Aorta (tissue), 5 donors: ENCODE measurements at places on chromosomes 12 and 14. TPM values are rescaled to one million over a fixed set of nuclear protein-coding genes. Genes with fewer than 3 reads are reported as not detected.

GRCh38 chr14:53237488-53237887 lies 84.4 kb upstream of the DDHD1 start:
- no peak overlapping the region for H3K27ac ChIP-seq
- no peaks in the 10 kb centered on the region for H3K4me1 ChIP-seq
- H3K27me3 ChIP-seq = no peaks in the 10 kb centered on the region
- no peak for DNase-seq

- no peaks in the 10 kb centered on the region for H3K4me1 ChIP-seq
- no peak overlapping the region for H3K27ac ChIP-seq
- H3K4me3 ChIP-seq = no peak overlapping the region
Measured at GRCh38 chr14:22428700-22429291, 160.2 kb downstream of the DAD1 start.

- no peaks in the 10 kb centered on the region for H3K36me3 ChIP-seq
- H3K27ac ChIP-seq = peak overlapping the region; percentile 7
- H3K4me1 ChIP-seq = no peaks in the 10 kb centered on the region
Measured at GRCh38 chr12:122051231-122051876, 27.2 kb upstream of the MLXIP start.

DNA sequence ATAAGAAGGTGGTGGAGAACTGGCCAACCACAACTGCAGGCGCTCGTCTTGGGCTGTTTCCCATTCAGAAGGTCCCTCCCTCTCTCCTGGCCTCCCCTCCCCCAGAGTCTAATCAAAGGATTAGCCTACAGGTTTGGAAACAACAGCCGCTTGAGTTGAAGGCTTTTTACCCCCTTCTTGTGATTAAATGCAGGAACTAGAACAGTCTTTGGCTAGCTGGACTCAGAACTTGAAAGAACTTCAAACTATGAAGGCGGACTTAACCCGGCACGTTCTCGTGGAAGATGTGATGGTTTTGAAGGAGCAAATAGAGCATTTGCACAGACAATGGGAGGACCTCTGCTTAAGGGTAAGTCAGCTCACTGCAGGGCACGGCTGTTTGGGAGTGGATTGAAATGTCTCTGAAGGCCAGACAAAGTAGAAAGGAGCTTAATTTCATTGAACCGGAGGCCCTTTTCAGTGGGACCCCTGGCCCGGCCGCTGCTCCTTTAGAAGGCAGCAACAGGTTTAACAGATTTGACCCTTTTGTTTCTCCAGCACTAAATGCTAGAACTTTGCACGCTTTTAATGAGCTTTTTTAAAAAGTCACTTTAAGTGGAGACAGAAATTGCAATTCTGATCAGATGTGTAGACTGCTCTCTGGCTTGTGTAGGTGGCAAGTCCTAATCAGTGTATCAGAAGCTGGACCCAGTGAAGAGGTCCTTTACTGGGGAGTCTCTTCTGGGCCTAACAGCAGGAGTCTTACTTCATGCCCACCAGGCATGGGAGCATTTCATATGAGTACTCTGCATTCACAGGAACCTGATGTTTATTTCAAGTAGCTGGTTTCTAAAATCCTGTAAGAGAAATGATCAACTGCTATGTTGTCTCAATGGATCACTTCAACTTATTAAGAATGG lies 107.7 kb downstream of the ESR2 start:
- no peaks in the 10 kb centered on the region for H3K4me1 ChIP-seq
- H3K36me3 ChIP-seq = no peaks in the 10 kb centered on the region
- DNase-seq = no peak
- H3K4me3 ChIP-seq = no peak overlapping the region
- H3K27ac ChIP-seq = no peak overlapping the region
- no peaks in the 10 kb centered on the region for H3K27me3 ChIP-seq

DNA sequence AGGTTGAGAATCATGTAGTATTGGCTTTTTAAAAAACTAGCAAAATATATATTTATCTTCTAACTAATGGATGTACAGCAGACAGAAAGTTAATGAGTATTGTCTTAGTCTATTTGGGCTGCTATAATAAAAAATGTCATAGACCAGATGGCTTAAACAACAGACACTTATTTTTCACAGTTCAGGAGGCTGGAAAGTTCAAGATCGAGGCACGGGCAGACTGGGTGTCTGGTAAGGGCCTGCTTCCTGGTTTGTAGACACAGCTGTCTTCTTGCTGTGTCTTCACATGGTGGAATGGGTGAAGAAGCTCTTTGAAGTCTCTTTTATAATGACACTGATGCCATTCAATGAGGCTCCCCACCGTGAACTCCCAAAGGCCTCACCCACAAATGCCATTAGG lies 70.1 kb upstream of the KRR1 start:
- H3K27me3 ChIP-seq = no peaks in the 10 kb centered on the region
- DNase-seq = no peak
- no peaks in the 10 kb centered on the region for H3K36me3 ChIP-seq
- peaks cover 3% of the 10 kb centered on the region for H3K4me1 ChIP-seq
- H3K4me3 ChIP-seq = no peak overlapping the region

DNA sequence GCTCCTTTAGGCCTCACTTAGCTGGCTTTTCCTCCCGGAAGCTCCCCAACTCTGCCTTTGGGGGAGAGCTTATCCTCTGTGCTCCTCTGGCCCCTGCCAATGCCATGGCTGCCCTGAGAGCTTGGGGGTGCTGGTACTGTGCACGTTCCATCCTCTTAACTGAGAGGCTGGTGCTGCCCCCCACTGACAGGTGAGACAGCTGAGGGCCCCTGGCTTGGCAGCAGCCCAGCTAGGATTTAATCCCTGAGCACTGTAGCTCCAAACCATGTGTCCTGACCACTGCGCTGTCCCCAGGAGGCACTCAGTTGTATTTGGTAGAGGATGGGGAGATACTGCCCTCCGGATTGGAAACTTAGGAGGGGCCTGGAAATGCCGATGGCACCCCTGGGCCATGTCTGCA lies 46.1 kb downstream of the UBE3B start:
- H3K27me3 ChIP-seq = no peaks in the 10 kb centered on the region
- H3K4me1 ChIP-seq = no peaks in the 10 kb centered on the region
- H3K27ac ChIP-seq = no peak overlapping the region
- H3K4me3 ChIP-seq = no peak overlapping the region
- peaks cover 24% of the 10 kb centered on the region for H3K36me3 ChIP-seq

- peak overlapping the region; percentile 49 for H3K4me3 ChIP-seq
- H3K27me3 ChIP-seq = no peaks in the 10 kb centered on the region
- H3K36me3 ChIP-seq = no peaks in the 10 kb centered on the region
- H3K27ac ChIP-seq = peak overlapping the region; percentile 77
Measured at GRCh38 chr14:22981876-22982476, 375 bp downstream of the AJUBA start.

GRCh38 chr12:11970155-11970520 lies 100.6 kb upstream of the BCL2L14 start:
- no peak overlapping the region for H3K27ac ChIP-seq
- no peaks in the 10 kb centered on the region for H3K36me3 ChIP-seq
- no peak overlapping the region for H3K4me3 ChIP-seq
- DNase-seq = no peak

- peak overlapping the region; percentile 54 for H3K27ac ChIP-seq
- DNase-seq = no peak
- H3K4me3 ChIP-seq = no peak overlapping the region
- H3K27me3 ChIP-seq = no peaks in the 10 kb centered on the region
- H3K4me1 ChIP-seq = peaks cover 12% of the 10 kb centered on the region
- H3K36me3 ChIP-seq = no peaks in the 10 kb centered on the region
Measured at GRCh38 chr12:64673490-64674169, 63.3 kb downstream of the RASSF3 start.

DNA sequence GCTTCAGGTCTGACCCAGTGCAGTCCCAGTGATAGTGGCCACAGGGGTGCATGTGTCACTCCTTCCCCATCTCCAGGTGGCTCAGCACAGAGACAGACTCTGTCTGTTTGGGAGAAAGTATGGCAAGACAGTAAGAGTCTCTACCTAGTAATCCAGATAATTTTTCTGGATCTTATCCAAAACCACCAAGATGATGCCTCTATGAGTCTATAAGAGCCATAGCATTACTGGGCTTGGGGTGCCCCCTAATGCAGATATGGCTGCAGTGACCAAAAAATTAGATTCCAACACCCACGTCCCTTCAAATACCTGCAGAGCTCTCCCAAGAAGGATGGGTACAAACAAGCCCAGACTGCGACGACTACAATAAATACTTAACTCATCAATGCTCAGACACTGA lies 123.8 kb downstream of the GRIP1 start:
- DNase-seq = no peak
- no peaks in the 10 kb centered on the region for H3K36me3 ChIP-seq
- H3K27me3 ChIP-seq = no peaks in the 10 kb centered on the region
- H3K4me1 ChIP-seq = no peaks in the 10 kb centered on the region
- no peak overlapping the region for H3K27ac ChIP-seq
- H3K4me3 ChIP-seq = no peak overlapping the region

GRCh38 chr12:115243933-115244628 lies 560.1 kb upstream of the TBX3 start:
- no peak for DNase-seq
- H3K4me3 ChIP-seq = no peak overlapping the region
- H3K36me3 ChIP-seq = no peaks in the 10 kb centered on the region

DNA sequence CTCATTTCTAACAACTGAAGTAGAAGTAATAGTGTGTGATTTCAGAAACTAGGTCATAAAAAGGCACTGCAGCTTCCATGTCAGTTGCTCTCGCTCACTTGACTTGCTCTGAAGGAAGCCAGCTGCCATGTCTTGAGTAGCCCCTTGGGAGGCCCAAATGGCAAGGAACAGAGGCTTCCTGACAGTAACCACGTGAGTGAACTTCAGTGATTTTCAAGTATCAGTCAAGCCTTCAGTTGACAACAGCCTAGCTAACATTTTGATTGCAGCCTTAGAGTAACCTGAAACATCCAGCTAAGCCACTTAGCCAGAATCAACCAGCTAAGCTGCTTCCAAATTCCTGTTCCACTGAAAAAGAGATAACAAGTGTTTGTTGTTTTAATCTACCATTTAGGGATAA lies 26.7 kb downstream of the TOGARAM1 start:
- peak overlapping the region; percentile 28 for H3K27ac ChIP-seq
- H3K36me3 ChIP-seq = no peaks in the 10 kb centered on the region
- peaks cover 2% of the 10 kb centered on the region for H3K4me1 ChIP-seq
- H3K4me3 ChIP-seq = no peak overlapping the region
- H3K27me3 ChIP-seq = no peaks in the 10 kb centered on the region

- peak; percentile 91 for DNase-seq
- H3K4me3 ChIP-seq = no peak overlapping the region
- no peaks in the 10 kb centered on the region for H3K36me3 ChIP-seq
- H3K4me1 ChIP-seq = no peaks in the 10 kb centered on the region
Measured at GRCh38 chr12:121240484-121241101, 30.7 kb downstream of the P2RX4 start.

- no peaks in the 10 kb centered on the region for H3K36me3 ChIP-seq
- H3K27ac ChIP-seq = no peak overlapping the region
- H3K27me3 ChIP-seq = peaks cover 2% of the 10 kb centered on the region
- no peaks in the 10 kb centered on the region for H3K4me1 ChIP-seq
- no peak overlapping the region for H3K4me3 ChIP-seq
- DNase-seq = no peak
Measured at GRCh38 chr12:81015510-81015909, 62.4 kb upstream of the ACSS3 start.

DNA sequence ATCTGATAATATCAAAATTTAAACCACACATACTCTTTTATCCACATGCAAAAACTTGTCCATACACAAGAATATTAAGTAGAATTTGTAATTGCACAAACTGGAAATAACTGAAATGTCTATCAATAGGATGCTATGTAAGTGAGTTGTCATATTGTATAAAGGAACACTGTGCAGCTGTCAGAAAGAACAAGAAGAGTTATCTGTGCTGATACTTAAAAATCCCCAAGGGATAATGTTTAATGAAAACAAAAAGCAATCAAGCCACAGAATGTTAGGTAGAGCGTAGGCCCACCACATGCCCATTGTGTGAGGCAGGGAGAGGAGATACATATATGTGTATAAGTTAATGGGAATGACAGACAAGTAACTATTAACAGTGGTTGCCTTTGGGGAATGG lies 25.9 kb upstream of the HIGD1C start:
- H3K36me3 ChIP-seq = peaks cover 2% of the 10 kb centered on the region
- H3K4me3 ChIP-seq = peak overlapping the region; percentile 84
- H3K27me3 ChIP-seq = no peaks in the 10 kb centered on the region
- no peaks in the 10 kb centered on the region for H3K4me1 ChIP-seq
- no peak overlapping the region for H3K27ac ChIP-seq
- no peak for DNase-seq

DNA sequence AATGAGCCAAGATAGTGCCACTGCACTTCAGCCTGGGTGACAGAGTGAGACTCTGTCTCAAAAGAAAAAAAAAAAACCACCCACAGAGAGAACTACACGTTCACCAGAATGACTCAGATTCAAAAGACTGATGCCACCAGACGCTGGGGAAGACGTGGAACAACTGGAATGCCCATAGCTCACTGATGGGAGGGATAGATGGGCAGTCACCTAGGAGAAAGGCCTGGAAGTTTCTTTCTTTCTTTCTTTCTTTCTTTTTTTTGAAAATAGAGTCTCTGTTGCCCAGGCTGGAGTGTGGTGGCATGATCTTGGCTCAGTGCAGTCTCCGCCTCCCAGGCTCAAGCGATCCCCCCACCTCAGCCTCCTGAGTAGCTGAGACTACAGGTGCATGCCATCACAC lies 10.0 kb upstream of the KLC1 start:
- DNase-seq = no peak
- no peaks in the 10 kb centered on the region for H3K27me3 ChIP-seq
- no peaks in the 10 kb centered on the region for H3K4me1 ChIP-seq

DNA sequence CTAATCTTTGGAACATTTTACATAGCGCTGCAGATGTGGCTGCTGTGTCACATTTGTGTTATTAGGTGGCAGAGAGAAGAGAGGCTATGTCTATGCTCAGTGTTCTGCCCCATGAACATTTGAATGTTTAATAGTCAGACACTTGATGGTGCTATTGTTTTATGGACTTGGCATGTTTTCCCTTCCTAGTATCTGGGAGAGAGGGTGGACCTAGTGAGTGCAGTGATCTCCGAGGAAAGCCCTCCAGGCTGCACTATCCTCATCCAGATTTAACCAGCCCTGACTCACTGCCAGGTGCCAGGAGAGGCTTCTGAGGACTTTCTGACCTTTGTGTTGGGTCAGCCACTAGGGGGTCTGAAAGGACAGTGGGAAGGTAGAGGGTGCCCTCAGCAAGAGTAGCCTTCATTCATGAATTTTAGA lies 24.3 kb downstream of the ZFC3H1 start:
- H3K4me3 ChIP-seq = no peak overlapping the region
- no peak for DNase-seq
- no peak overlapping the region for H3K27ac ChIP-seq
- no peaks in the 10 kb centered on the region for H3K4me1 ChIP-seq
- no peaks in the 10 kb centered on the region for H3K27me3 ChIP-seq

- no peak for DNase-seq
- H3K27ac ChIP-seq = no peak overlapping the region
- peaks cover 6% of the 10 kb centered on the region for H3K4me1 ChIP-seq
- no peaks in the 10 kb centered on the region for H3K36me3 ChIP-seq
- no peaks in the 10 kb centered on the region for H3K27me3 ChIP-seq
- H3K4me3 ChIP-seq = no peak overlapping the region
Measured at GRCh38 chr12:53443955-53444354, 2.4 kb downstream of the PRR13 start.

Gene EXD2
- total RNA-seq = 13.1 TPM

Gene ANO2
- total RNA-seq = 27.8 TPM

Gene MED13L
- total RNA-seq = 198 TPM

Gene RNASE12
- not detected for total RNA-seq

Gene CNTN1
- total RNA-seq = 4.8 TPM

Gene CMA1
- total RNA-seq = 0.52 TPM

Gene CCDC197
- not detected for total RNA-seq

Gene KRT2
- total RNA-seq = not detected
